ENCODE measurements at places on chromosomes 2 and 18. TPM values are rescaled to one million over a fixed set of nuclear protein-coding genes. Genes with fewer than 3 reads are reported as not detected.

The TEKT4 gene
- not detected for polyA plus RNA-seq

The BMP10 gene
- not detected for polyA plus RNA-seq

DNA sequence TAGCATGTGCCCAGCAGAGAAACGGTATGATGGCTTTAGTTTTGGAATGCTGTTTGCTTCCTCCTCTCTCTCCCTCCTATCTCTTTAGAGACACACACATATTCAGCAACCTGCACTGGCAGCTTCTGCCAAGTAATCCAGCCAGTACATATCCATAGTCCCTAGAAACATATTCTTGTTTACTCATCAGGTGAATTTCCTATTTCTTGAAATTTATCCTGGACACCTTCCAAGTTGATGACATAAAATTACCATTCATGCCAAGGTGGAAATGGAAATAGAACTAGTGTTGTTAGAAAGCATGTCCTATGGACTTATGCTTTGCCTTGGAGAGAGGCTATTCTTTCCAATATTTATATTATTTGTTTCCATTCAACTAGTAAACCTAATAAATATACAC lies 50.9 kb upstream of the RGPD4 start:
- peak; percentile 12 for DNase-seq

DNA sequence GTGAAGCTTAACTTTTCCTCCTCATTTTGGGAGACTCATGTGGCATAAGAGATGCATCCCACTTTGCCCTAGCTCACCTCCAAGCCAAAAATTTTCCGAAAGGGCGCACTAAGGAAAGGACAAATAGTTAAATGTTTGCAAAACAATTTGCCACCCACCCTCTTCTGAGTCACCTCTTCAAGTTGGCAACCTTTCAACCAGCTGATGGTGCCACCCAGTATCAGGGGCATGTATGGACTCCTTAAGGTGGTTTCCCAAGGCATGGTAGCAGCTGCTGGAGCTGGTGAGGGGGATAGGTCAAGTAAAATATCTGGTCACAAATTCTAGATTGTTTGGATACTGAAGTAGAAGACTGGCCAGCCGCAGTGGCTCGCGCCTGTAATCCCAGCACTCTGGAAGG lies 17.2 kb upstream of the ITGAV start:
- no peak for DNase-seq

GRCh38 chr18:3051718-3052410 lies 38.9 kb upstream of the LPIN2 start:
- DNase-seq, result no peak

GRCh38 chr2:232874677-232875223 lies 4.7 kb downstream of the SNORC start:
- no peak for DNase-seq

The VWA3B gene
- 0.81 TPM for polyA plus RNA-seq

DNA sequence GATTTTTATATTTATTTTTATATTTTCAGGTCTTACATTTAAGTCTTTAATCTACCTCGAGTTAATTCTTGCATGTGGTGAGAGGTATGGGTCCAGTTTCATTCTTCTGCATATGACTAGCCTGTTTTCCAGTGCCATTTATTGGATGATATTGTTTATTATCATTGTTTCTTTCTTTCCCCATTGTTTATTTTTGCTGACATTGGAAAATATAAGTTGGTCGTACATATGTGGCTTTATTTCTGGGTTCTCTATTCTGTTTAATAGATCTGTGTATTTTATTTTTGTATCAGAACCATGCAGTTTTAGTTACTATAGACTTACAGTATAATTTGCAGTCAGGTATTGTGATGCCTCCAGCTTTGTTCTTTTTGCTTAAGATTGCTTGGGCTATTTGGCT lies 113.4 kb upstream of the VWC2L start:
- no peak for DNase-seq

The MAPRE3 gene
- 24.0 TPM for polyA plus RNA-seq

GRCh38 chr2:45636008-45636407 lies 15.5 kb upstream of the PRKCE start:
- DNase-seq, result no peak

The FAM237A gene
- not detected for polyA plus RNA-seq

GRCh38 chr18:49768051-49768391 lies 45.3 kb downstream of the ACAA2 start:
- peak; percentile 83 for DNase-seq

DNA sequence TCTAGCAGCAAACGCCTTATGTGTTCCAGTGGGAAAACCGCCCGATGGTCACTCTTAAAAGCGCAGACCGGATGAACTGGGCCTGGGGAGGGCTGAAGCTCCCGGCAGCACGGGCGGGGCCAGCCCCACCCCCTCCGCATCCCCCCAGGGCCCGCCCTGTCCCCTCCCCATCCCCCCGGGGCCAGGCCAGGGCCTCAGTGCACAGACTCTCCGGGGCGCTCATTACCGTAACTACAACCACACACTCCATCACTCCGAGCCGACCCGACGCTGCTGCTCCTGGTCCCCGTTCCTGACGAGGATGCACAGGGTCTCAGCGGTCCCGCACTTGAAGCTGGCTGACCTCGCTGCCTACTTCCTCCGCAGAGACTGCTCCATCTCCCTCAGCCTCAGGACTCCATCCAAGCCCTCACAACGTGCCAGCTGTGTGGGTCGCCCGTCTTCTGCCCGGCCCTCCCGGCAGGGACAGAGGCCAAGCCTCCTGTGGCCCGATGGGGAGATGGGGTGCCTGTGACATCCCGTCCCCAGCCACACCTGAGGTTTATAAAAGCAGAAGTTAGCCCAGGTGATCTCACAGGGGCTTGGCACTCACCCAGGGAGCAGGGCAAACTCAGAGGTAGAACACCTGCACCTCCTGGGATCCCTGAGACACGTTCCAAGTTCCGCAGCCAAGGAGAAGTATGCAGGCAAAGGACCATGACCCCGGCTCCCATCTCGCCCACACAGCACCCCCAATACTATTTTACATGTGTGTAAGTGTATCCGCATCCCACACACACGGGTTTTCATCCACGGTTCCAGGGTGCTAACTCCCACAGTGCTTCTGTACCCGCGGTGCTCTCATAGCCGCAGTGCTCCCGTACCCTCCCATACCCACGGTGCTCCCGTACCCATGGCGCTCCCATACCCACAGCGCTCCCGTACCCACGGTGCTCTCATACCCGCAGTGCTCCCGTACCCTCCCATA lies 36.0 kb downstream of the SLC66A2 start:
- DNase-seq, result no peak
